SHP77 treated with DMSO at 0.1 percent for 48 hours (cell line): ENCODE measurements at places on chromosomes 5 and 9.

GRCh38 chr5:107472620-107473064, 198.1 kb downstream of the EFNA5 start:
- no peak for DNase-seq

DNA sequence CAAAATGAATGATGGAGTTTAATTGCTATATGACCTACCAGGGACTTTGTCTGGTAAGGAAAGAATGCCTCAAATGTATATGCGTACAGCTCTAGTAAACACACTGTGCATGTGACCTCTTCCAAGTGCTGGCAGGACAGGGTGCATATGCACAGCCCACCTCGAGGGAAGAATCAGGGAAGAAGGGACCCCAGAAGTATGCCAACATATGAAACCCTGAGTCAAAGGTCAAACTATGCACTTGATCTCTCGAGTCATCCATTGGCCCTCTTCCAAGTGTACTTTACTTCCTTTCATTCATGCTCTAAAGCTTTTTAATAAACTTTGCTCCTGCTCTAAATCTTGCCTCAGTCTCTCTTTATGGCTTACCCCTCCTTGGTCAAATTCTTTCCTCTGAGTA, 804.6 kb upstream of the COX7C start:
- DNase-seq, result no peak

GRCh38 chr5:76537073-76537543, 86.1 kb downstream of the F2RL2 start:
- DNase-seq, result no peak

- no peak for DNase-seq
Measured at GRCh38 chr9:5479994-5480694, 29.8 kb downstream of the CD274 start.

GRCh38 chr5:95572016-95572415, 17.1 kb downstream of the ARSK start:
- no peak for DNase-seq

- DNase-seq, result no peak
Measured at GRCh38 chr9:109475526-109475925, 22.6 kb downstream of the PTPN3 start.

GRCh38 chr5:37771203-37771611, 68.6 kb downstream of the GDNF start:
- DNase-seq, result no peak

DNA sequence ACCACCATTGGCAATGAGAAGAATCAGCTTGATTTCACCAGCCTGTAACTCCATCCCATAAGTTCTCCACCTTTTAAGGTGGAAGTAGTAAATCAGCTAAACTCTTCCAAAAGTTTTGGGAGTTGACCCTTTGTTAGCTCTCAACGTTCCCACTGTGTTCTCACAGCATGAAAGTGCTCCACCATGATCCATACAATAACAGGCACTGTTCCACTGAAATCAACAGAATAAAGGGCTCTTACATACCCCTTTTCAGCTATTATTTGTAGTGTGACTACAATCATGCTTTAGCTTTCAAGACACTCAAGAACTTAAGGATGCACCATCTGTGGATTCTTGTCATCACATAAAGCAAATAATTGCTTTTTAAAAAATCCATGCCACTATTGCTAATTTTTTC, 81.6 kb downstream of the PPP2R2B start:
- no peak for DNase-seq

DNA sequence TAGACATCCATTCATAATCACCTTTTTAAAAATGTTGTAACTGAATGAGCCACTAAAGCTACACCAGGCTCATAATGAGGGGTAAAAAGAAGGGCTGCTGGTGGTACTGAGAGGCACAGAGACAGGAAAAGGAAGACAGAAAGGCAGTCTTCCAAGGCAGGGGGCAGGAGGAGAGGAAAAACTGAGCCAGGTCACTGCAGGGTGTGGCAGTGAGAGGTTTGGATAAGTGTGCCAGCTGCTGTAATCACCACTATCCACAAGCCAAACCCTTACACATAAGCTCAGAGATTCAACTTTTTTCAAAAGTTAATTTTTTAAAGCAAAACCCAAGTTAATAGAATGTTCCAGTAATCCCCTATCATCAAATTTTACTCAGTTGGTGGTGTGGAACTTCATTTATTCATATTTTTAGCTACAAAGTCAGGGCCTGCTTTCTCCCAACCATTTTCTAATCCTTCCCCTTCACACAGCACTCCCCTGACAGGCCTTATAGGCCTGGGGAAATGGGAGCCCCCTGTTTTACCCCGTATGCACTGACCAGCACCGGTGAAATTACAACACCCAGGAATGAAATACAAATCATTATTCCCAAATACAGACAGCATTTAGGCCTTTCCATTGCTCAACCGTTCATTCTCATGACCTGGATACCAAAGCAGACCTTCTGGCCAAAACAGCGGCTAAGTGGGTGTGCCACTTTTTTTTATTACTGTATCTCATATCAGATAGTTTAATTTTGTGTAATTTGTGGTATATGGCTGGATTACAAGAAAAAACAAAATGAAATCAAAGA, 76.3 kb downstream of the EFNA5 start:
- no peak for DNase-seq

- DNase-seq, result no peak
Measured at GRCh38 chr9:77851882-77852595, 179.6 kb downstream of the GNAQ start.

DNA sequence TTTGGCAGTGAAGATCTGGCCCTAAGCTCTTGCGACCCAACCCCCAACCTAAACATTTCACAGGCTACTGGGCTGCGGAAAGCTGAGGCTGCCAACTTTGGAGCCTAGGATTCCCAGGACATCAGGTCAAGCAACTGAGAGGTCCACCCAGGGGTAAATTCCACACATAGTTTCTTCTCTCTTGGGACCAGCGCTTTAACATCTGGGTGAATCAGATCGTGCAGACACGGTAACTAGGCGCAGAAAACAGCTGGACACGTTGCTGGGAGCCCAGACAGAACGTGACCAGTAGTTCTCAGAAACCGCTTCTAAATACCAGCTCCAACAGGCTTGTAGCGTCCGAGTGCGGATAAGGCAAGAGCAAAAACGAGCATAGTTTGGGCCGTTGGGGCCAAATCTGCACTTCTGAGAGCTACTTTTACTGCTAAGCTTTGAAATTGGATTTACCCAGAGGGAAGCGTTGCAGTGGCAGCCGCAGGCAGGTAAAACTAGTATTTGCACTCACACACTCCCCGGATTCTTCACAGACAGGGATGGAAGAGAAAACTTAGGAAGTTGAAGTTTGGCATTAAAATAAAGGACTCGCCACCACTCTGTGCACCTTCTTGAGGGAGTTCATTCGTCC, 11.8 kb downstream of the ITGA1 start:
- DNase-seq, result no peak

- no peak for DNase-seq
Measured at GRCh38 chr9:89444274-89444673, 53.6 kb downstream of the SEMA4D start.

DNA sequence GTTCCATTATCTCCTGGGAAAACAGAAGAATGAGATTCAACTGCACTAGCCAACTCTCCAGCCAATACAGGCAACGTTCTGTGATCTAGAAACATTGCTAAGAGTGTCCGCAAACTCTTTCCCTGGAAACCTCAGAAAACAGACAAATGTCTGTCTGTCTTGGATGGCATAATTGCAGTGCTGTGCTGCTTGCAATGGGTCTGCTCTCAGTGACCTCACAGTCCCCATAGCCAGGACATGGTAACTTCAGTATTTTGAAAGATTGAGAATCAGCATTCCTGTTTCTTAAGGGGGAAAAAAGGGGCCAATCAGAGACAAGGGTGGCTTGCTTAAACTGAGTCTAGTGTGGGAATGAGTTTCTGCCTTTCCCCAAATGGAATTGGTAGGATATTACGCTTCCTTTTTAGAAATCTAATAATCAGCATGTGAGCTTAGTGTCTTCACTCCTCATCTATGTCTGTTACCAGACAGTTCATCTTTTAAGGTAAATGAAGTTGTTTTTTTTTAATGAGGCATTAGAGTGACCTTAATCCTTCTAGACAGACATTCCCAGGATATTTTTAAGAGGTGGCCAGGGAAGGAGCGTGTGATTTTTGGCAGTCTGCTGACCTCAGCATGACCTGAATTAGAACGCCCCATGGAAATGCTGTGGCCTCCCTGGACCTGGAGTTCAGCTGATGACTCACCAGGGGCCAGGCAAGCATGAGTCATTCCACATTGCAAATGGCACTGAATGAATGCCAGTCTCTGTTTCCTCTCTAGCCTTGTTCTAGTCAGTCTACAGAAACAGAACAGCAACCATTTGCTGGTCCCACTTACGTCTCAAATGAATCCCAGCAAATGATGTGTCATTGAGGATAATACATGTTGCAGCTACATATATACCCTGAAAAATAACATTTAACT, 210.2 kb upstream of the ACTBL2 start:
- DNase-seq, result no peak

DNA sequence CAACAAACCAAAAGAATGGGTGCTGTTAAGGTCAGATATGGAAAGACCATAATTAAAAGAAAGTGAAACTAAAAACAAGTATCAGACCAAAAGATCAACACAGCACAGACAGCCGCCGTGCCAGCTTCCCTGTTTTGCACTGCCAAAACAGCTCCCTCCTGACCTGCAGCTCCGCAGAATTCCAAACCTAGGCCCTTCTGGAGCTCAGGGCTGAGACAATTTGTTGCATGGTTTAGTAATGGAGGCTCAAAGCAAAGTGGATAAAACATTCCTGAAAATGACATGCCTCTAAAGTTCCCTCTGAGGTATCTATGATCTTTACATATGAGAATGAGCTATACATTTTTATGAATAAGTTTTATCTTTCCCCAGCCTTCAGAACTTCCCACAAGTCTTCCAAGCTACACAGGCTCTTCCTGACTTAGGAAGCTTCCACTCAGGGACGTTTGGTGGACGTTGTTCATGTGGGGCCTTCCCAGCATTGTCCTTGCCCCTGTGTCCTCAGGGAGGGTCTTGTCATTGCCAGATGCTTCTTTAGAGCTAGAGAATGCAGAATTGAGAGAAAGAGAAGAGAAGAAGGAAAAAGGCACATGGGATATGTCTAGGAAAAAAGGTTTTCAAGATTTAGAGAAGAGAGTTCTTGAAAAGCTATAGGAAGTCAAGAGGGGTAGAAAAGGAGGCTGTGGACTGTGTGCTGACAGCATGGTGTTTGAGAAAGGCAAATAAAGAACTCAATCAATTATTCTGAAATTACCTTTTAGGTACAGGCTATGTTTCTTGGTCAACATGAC, 28.4 kb upstream of the SSBP2 start:
- no peak for DNase-seq

- no peak for DNase-seq
Measured at GRCh38 chr5:147332658-147333057, 97.8 kb downstream of the STK32A start.

DNA sequence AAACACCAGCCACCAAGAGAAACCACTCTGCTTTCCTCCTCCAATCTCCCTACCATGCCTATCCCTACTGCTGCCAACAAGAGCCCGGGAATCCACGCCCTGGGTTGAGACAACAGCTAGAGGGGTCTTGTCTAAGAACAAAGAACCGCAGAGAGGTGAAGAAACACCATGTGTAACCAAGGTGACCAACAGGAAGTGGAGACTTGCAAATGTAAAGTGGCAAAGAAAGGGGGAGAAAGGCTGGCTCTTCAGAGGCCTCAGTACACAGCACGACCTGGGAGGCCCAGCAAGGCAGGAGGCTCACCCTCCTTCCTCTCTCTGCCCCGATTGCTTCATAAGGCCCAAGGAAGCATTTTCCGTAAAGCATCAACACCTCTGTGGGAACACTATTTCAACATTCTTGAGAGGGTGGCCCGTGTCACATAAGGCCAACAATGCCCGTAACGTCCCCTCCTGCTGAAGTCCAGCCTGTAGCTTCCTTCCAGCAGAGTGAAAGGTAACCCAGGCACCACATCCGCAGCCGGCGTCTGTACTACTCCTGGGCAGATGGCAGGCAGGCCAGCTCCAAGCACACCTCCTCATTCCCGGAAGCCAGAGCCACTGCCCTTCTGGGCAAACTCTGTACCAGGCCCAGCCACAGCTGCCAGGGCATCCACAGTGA, 18.3 kb downstream of the CCNJL start:
- DNase-seq, result no peak

GRCh38 chr9:137876781-137877386, 698 bp upstream of the CACNA1B start:
- DNase-seq, result no peak

- no peak for DNase-seq
Measured at GRCh38 chr5:138981131-138981530, 106.0 kb upstream of the LRRTM2 start.

DNA sequence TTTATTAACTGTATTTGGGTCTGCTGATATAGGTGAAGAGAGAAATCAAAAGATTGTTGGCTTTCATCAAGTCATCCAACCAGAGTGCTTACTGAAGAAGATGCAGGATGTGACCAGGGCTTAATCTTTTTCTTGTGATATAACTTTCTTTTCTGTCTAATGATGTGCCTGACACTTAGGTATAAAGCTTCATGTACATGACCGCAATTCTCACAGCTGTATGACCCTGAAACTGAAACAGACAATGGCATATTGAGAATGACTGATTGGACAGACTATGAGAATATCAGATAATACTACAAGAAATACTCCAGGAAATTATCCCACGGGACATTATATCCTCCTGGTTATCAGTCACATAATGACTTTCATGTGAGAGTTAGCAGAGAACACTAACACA, 32.5 kb upstream of the FAM174A start:
- DNase-seq, result no peak
